ENCODE measurements at places on chromosomes 5 and 9. TPM values are rescaled to one million over a fixed set of nuclear protein-coding genes. Genes with fewer than 3 reads are reported as not detected.
A peak's percentile ranks its signal among the peaks of the same experiment; 100 is the strongest.

C9orf50 gene
- total RNA-seq, result not detected

SLC36A2 gene
- total RNA-seq, result not detected

CCDC183 gene
- 0.76 TPM for total RNA-seq

FOXD4 gene
- not detected for total RNA-seq

NOXA1 gene
- total RNA-seq, result not detected

NRARP gene
- total RNA-seq, result 0.32 TPM

TXNDC8 gene
- total RNA-seq, result not detected

DNA sequence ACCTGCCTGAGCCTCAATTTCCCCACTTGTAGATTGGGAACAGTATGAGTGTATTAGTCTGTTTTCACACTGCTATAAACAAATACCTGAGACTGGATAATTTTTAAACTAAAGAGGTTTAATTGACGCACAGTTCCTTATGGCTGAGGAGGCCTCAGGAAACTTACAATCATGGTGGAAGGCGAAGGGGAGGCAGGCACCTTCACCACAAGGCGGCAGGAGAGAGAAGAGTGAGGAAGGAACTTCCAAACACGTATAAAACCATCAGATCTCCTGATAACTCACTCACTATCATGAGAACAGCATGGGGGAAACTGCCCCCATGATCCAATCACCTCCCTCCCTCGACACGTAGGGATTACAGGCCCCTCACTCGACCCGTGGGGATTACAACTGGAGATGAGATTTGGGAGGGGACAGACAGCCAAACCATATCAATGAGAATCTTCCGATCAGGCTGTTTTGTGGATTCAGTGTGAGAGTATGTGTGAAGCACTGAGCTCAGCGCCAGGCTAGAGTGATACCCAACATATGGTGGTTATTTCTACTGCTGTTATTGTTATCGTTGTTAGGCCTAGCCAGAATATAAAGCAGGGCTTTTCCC is 14.6 kb upstream of the LMX1B start:
- H3K36me3 ChIP-seq, result no peaks in the 10 kb centered on the region
- H3K27me3 ChIP-seq, result peaks cover 27% of the 10 kb centered on the region
- H3K4me1 ChIP-seq, result no peaks in the 10 kb centered on the region

DNA sequence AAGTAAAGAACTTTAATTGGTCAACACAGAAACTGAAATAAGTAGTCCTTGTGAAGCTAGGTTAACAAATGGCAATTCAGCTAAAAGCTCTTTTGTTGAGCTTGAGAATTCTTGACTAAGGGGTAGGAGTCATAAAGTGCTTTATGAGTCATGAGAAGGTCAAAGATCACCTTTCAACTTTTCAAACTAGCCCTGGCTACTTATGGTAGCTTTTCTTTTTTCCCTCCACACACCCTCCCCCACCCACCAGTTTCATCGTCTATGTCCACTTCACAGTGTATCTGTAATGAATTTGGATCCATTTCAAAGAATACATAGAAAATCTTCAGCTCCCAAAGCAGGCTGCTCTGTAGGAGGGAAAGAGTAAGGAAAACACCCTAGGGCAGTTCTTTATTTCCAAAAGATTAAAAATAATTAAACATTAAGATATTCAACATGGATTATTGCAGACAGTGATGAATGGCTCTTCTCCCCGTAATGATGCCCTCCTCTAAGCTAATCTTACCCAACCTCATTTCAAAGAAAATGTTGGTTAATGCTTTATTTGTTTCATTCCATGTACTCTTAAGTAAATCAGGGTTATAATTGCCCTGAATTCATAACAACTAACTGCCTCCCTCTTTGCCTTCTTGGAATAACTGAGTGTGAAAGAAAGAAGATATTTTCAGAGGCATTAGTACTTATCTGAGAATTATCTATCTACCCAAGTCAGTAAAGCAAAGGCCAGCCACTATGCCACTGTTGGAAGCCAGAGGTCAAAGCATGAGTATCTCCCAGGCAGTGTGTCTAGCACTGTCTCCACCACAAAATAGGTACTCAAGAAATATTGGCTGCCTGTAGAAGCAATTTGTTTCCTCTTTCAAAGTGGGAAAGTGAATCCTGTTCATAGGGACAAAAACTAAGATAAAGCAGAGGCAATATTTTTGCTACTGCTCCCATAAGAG is 290.6 kb downstream of the PIK3R1 start:
- H3K36me3 ChIP-seq, result no peaks in the 10 kb centered on the region
- peaks cover 33% of the 10 kb centered on the region for H3K4me1 ChIP-seq
- no peaks in the 10 kb centered on the region for H3K27me3 ChIP-seq
- no peak overlapping the region for H3K4me3 ChIP-seq

DNA sequence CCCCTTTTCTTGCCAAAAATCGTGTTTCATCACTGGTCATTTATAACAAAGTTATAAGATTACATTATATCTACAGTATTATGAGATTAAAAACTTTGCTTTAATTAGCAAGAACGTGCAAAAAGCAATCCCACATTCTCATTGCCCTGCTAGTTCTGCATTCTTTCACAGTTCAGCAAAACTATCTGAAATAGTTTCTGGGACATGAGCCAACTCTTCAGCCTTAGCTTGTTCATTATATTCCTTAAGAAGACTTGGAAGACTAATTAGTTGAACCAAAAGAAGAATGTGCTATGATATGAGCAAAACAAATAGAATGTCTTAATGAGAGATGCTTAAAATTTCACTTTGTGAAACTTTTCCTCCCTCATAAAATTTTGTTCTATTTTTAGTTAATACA is 76.7 kb downstream of the ITGA1 start:
- H3K27ac ChIP-seq, result no peak overlapping the region
- peak; percentile 69 for DNase-seq
- peaks cover 21% of the 10 kb centered on the region for H3K4me1 ChIP-seq
- H3K36me3 ChIP-seq, result no peaks in the 10 kb centered on the region

- peak within 1 kb of the TSS; percentile 60 for H3K4me3 ChIP-seq
- DNase-seq, result peak; percentile 34
- peaks cover 57% of the 10 kb centered on the region for H3K27me3 ChIP-seq
- no peak within 1 kb of the TSS for H3K27ac ChIP-seq
- H3K4me1 ChIP-seq, result no peaks in the 10 kb centered on the region
- H3K36me3 ChIP-seq, result no peaks in the 10 kb centered on the region
These were observed at the start of gene BSPRY for GRCh38 chr9:113349445-113350094. BSPRY (plus strand) TSS chr9:113349541; CDS start chr9:113349580, 39 bp downstream.

DNA sequence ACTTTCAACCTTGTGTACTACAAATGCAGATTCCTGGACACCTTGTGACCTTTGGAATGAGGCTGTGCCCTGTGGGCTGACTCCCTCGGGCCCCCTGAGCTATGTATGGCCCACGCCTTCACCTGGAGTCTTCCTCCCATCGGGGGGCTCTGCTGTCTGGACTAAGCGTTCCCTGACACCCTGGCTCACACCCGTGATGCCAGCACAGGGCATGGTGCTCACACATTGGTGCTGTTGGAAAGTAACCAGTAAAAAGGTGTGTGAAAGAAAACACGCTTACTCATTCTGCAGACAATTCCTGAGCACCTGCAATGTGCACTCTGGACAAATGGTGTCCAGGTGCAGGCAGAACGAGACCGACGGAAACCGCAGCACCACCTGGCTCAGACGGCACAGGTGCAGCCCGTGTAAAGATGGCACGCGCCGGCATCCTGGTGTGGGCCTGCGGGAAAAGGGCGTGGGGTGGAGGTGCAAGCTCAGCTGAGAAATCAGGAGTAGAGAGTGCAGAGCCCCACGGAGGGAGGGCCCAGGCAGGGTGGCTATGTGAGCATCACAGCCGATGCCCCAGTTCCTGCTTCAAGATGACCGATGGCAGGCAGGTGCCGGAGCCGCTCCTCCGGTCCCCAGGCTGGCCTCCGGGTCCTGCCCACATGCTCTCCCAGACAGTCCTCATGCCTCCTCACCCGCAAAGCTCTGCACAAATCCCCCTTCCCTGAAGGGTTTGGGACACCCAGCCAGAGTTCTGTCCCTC is 11.0 kb downstream of the LPCAT1 start:
- H3K27ac ChIP-seq, result peak overlapping the region; percentile 73
- H3K36me3 ChIP-seq, result 0 out of 2 replicates have a peak, but pooled peaks cover 3% of the 10 kb centered on the region
- DNase-seq, result no peak

- H3K4me3 ChIP-seq, result no peak overlapping the region
- H3K4me1 ChIP-seq, result peaks cover 10% of the 10 kb centered on the region
- no peak for DNase-seq
- H3K27me3 ChIP-seq, result no peaks in the 10 kb centered on the region
- H3K36me3 ChIP-seq, result no peaks in the 10 kb centered on the region
These were observed 77.5 kb upstream of the CAST start for GRCh38 chr5:96584712-96585111.

- no peak for DNase-seq
- H3K27me3 ChIP-seq, result no peaks in the 10 kb centered on the region
- H3K4me3 ChIP-seq, result no peak overlapping the region
- no peaks in the 10 kb centered on the region for H3K36me3 ChIP-seq
These were observed 45.2 kb upstream of the FAM240B start for GRCh38 chr9:38765101-38765500.

- no peak for DNase-seq
- H3K4me1 ChIP-seq, result no peaks in the 10 kb centered on the region
- H3K27ac ChIP-seq, result no peak overlapping the region
- H3K27me3 ChIP-seq, result no peaks in the 10 kb centered on the region
- H3K4me3 ChIP-seq, result no peak overlapping the region
- H3K36me3 ChIP-seq, result no peaks in the 10 kb centered on the region
These were observed 1866.7 kb upstream of the C9orf72 start for GRCh38 chr9:29439961-29440360.

DNA sequence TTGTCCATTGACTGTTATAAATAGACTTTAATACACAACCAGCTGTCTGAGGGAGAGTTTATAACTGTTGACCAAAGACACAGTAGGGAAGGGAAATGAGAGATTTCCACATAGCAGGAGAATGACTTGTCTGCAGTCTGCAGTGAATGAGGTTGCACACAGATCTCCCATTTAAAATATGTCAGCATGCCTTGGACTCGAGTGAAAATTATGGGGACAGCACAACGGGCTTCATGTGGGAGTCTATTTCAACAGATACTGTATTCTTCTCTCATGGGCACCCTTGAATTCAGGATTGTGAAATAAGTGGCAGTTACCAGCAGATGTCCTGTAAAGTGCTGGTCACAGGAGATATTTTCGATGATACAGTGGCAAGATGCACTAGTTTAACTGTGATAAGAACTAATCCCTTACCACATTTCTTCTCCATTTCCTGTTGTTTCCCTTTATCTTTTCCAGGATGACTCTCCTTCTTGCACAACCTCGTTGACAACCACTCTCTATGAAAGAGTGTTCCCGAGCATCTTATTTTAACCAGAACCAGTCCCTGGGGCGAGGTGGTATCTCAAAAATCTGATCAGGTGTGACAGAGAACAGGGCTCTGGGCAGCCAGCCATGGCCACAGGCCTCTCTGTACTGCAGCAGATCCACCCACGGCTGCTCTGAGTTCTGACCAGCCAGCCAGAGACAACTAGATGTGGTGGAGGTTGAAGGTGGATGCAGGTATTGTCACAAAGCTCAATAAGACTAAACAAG is 51.5 kb upstream of the MAP3K1 start:
- no peak overlapping the region for H3K27ac ChIP-seq
- H3K27me3 ChIP-seq, result peaks cover 5% of the 10 kb centered on the region
- peak; percentile 47 for DNase-seq
- H3K4me3 ChIP-seq, result no peak overlapping the region

GRCh38 chr5:174086751-174087150 is 41.2 kb downstream of the NSG2 start:
- no peaks in the 10 kb centered on the region for H3K27me3 ChIP-seq
- H3K27ac ChIP-seq, result no peak overlapping the region
- no peaks in the 10 kb centered on the region for H3K36me3 ChIP-seq
- no peak for DNase-seq
- no peak overlapping the region for H3K4me3 ChIP-seq

DNA sequence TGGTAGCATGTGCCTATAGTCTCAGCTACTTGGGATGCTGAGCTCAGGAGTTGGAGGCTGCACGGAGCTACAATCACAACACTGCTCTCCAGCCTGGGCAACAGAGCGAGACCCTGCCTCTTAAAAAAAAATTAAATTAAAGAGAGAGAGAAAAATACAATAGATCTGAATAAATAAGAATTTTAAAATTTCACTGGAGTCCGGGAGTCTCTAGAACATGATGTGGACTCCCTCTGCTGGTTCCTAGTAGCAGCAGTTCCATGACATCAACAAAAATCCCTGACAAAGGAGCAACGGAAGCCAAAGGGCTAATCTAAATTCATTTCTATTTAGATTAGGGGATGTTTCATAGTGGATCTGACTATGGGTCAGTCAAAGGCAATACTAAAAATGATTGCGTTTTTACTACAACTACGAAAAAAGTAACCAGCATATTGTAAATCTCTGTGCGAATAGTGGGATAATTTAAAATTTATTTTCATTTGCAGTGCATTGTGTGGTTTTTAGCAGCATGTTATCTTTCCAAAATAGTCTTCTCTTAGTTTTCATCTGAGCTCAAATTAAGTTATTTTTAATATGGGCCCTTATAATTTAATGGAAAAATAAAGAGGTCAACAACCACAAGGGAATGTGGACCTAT is 6.7 kb downstream of the INIP start:
- H3K4me1 ChIP-seq, result no peaks in the 10 kb centered on the region
- DNase-seq, result peak; percentile 80
- H3K4me3 ChIP-seq, result no peak overlapping the region
- no peaks in the 10 kb centered on the region for H3K27me3 ChIP-seq
- no peaks in the 10 kb centered on the region for H3K36me3 ChIP-seq

- H3K27me3 ChIP-seq, result no peaks in the 10 kb centered on the region
- peak; percentile 63 for DNase-seq
- no peak overlapping the region for H3K27ac ChIP-seq
- H3K4me1 ChIP-seq, result peaks cover 26% of the 10 kb centered on the region
- H3K36me3 ChIP-seq, result no peaks in the 10 kb centered on the region
These were observed 451.6 kb upstream of the CD180 start for GRCh38 chr5:67648201-67648671.

- no peaks in the 10 kb centered on the region for H3K4me1 ChIP-seq
- peak overlapping the region; percentile 58 for H3K27ac ChIP-seq
- H3K36me3 ChIP-seq, result no peaks in the 10 kb centered on the region
- DNase-seq, result peak; percentile 54
- H3K27me3 ChIP-seq, result no peaks in the 10 kb centered on the region
These were observed 363 bp downstream of the ZNF454 start for GRCh38 chr5:178941361-178941760.

DNA sequence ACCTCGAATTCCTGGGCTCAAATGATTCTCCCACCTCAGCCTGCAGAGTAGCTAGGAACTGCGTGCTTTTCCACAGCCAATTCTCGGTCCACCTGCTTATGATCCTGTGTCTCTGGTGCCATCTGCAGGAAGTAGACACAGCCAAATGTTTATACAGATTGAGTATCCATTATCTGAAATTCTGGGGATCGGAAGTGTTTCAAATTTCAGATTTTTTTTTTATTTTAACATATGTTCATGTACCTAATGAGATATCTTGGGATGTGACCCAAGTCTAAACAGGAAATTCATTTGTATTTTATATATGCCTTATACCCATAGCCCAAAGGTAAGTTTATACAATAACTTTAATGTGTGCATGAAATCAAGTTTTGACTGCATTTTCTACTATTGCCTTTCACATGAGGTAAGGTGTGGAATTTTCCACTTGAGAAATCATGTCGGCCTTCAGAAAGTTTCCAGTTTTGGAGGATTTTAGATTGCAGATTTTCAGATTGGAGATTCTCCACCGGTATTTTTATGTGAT is 89.5 kb downstream of the ESM1 start:
- peak; percentile 76 for DNase-seq
- no peaks in the 10 kb centered on the region for H3K27me3 ChIP-seq
- H3K4me3 ChIP-seq, result no peak overlapping the region
- H3K27ac ChIP-seq, result no peak overlapping the region

GRCh38 chr5:112637343-112637742 is 100.3 kb upstream of the APC start:
- no peak overlapping the region for H3K4me3 ChIP-seq
- no peaks in the 10 kb centered on the region for H3K4me1 ChIP-seq
- no peaks in the 10 kb centered on the region for H3K27me3 ChIP-seq
- DNase-seq, result peak; percentile 4
- no peak overlapping the region for H3K27ac ChIP-seq

GRCh38 chr9:31304576-31304975 is 1079.9 kb upstream of the ACO1 start:
- peak overlapping the region; percentile 39 for H3K4me3 ChIP-seq
- peaks cover 9% of the 10 kb centered on the region for H3K4me1 ChIP-seq
- H3K27ac ChIP-seq, result no peak overlapping the region
- DNase-seq, result peak; percentile 72
